ENCODE measurements at places on chromosomes 2 and 18.

DNA sequence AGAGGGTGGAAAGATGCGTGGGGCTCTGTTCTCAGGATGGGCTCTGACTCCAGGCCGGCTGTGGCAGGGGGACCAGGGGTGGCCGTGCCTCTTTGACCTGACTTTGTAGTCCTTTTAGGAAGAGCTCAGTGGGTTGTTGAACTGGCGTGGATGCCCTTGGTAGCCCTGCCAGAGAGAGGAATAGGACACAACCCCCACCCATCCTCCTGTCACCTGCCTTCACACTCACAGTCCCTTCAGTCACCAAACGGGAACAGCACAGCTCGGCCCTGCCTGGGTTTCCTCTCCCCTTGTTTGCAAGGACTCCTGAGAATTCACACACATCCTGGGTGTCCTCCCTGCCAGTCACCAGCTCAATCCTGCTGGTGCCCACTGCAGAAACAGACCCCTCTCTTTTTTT is 20.1 kb upstream of the MRPL33 start:
- DNase-seq = no peak

GRCh38 chr2:3641841-3642421 is 16.1 kb upstream of the ALLC start:
- no peak for DNase-seq

GRCh38 chr2:58794103-58794502 is 553.0 kb upstream of the FANCL start:
- no peak for DNase-seq

- DNase-seq = no peak
Measured at GRCh38 chr2:85834466-85834865, 54.3 kb downstream of the ST3GAL5 start.

DNA sequence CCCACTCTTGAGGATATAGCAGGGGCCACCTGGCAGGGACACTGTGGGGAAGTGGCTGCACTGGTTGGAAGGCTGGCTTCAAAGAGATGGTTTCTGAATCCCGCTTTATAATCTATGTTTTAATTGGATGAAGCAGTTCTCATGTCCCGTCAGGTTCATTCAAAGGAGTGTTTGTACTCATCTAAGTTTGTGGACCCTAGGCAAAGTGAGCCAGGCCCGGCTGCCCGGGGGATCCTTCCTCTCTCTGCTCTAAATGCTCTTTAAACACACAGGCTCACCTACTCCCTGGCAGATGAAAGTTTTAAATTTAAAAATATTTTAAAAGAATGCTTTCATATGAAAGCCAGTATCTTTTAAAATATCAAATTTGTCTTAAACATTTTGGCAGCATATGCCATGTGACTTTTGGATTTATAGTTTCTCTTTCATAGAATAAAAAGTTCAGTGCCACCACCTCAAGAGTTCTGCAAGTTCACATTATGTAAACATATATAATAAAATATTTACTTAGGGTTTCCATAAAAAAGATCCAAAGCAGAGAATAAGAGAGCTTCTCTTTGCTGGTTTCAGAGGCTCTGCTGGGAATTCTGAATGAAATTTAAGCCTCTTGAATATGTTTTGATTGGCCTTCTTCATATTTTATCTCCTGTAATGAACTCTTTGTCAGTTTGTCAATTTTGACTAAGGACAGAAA is 143.5 kb upstream of the ALPP start:
- no peak for DNase-seq

GRCh38 chr2:148593421-148593820 is 51.1 kb upstream of the EPC2 start:
- DNase-seq = no peak

DNA sequence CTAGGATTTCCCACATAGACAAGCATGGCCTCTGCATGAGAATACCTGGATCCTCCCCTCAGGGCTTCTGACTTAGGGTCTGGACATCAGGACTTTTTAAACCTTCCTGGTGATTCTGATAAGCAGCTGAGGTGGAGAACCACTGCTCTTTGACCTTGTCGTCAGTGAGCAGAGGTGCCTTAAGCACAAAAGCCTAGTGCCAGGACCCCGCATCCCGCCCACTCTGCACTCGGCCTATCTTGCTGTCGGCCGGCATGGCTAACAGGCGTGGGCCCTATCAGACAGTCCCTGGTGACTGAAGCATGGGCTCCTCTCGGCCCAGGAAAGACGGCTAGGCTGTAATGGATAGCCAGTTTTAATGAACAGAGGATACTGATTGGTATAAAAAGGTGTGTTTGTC is 6.2 kb downstream of the ANKRD23 start:
- no peak for DNase-seq

- no peak for DNase-seq
Measured at GRCh38 chr2:144498277-144498676, 21.6 kb downstream of the ZEB2 start.

DNA sequence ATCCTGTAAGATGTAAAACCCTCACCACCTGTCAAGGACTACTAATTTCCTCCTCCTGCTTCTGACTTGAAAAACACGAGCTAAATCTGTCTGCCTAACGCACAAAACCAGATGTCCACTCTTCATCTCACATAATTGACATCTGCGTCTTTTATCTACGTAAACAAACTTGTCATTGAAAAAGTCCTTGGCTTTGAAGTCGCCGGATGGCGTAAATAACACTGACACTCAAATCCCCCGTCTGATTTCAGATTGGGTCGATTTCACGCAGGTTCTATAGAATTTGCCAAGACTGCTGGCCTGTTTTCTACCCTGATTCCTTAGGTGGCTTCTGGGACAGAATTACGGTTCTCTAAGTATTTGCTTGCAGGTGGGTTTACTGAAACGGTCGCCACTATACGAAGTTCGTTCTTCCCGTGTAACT is 539 bp upstream of the MOB4 start:
- no peak for DNase-seq

DNA sequence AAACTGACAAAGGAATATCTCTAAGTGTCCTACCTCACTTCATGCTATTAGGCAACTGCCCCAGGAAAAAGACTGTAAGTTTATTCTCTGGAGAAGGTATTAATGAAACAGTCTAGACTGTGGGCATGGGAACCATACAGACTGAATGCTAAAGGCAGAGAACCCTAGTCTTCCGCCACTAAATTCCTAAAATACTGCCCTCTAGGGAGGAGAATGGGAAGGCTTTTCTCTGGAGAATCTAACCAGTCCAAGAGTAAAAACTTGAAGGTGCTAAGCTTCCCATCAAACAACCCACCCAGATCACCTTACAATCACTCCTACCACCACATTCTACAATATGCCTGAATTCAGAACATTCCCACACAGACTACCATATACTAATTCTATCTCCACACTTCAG is 3.4 kb downstream of the SRBD1 start:
- DNase-seq = no peak

DNA sequence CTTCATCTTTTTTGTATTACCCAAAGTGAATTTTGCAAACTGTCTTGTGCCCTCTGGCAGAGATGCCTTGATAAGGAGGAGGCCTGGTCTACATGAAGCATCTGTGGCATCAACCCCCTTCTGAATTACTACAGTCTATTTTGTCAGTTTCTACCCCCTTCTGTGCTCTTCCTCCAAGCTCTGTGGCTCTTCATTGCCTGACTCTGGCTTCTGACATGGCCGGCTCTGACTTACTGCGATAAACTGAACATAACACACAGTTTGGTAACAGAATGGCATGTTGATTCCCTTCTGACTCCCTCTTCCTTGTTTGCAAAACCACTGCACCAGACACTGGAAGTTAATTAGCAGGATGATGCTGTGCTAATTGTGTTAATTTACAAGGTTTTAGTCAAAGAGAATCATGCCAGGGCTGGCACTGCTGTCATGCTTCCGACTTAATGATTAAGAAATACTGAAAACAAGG is 122.5 kb downstream of the FIGN start:
- DNase-seq = no peak

DNA sequence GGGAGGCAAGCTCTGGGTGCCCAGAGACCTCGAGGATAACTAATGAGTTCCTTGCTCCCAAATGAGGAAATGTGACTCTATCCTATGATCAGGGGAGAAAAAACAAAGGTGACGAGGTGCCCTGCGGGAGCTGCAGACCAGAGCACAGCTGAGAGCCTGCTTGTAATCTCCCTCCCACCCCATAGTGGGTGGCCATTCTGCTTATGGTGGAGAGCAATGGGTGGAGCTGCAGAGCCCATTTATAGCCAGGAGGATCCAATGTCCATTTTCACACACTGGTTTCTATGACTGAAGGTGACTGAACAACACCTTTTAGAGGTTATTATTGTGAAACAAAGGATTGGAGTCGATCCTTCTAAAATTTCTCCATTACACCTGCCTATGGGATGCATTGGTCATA is 153.3 kb downstream of the COL6A3 start:
- DNase-seq = no peak

- DNase-seq = no peak
Measured at GRCh38 chr2:15990151-15991101, 50.1 kb downstream of the MYCN start.

- no peak for DNase-seq
Measured at GRCh38 chr2:70596293-70596692, 42.7 kb upstream of the TGFA start.

DNA sequence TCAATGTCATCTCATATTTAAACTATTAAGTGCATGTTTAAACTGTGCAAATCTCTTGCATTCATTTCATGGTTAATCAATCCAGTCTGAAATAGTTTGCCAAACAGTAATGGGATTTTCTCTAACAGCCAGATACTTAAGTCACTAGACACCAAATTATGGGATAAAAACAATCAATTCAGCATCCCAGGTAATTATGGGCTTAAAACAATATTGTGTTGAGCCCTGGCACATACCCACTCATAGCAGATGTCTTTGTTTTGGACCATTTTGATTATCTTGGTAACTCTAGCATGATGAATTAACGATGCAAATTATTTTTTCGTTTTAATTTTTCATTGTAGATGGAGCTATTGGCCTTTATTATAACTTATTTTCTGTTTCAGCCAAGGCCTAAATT is 118.5 kb upstream of the CD302 start:
- DNase-seq = no peak

DNA sequence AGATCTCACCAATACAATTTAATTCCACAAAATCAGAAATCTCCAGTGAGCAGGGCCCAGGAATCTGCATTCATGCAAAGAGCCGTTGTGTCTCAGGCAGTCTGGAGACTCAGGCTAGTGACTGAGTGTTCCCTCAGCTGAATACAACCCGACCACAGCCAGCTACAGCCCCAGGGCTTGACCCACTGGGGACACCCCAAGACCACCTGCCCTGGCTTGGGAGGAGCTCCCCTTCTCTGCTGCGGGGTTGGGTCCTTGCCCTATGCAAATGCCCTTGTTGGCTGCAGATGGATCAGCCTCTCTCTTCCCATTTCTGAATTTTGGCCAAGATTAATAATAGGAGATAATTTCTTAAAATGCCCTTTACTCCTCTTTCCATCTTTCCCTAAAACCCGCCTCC is 157.7 kb downstream of the TWIST2 start:
- DNase-seq = no peak
